ENCODE measurements at places on chromosomes 3 and 15.
A peak's percentile ranks its signal among the peaks of the same experiment; 100 is the strongest.

- DNase-seq: peak; percentile 6
Measured at GRCh38 chr3:122974764-122975162, 52.8 kb downstream of the SEMA5B start.

- no peak for DNase-seq
Measured at GRCh38 chr3:128079823-128080222, 27.6 kb downstream of the SEC61A1 start.

- no peak for DNase-seq
Measured at GRCh38 chr3:87120881-87121280, 106.2 kb upstream of the CHMP2B start.

GRCh38 chr15:57432141-57432741 lies 55.9 kb downstream of the CGNL1 start:
- no peak for DNase-seq

GRCh38 chr15:62519900-62520299 lies 354.8 kb upstream of the C2CD4B start:
- DNase-seq: no peak
